Activated T-cell treated with anti-CD3 and anti-CD28 coated beads, Interleukin-2, amount 50 U/mL, for 4 hours (primary cell): ENCODE measurements at places on chromosomes 16 and 17.

- no peak for DNase-seq
Observed at GRCh38 chr17:8479431-8479947, 43.8 kb downstream of the NDEL1 start.

- no peak for DNase-seq
Observed at GRCh38 chr17:81230043-81230820, 7.5 kb upstream of the CEP131 start.

GRCh38 chr17:39753514-39754160 lies 15.9 kb downstream of the GRB7 start:
- DNase-seq: peak; percentile 72

DNA sequence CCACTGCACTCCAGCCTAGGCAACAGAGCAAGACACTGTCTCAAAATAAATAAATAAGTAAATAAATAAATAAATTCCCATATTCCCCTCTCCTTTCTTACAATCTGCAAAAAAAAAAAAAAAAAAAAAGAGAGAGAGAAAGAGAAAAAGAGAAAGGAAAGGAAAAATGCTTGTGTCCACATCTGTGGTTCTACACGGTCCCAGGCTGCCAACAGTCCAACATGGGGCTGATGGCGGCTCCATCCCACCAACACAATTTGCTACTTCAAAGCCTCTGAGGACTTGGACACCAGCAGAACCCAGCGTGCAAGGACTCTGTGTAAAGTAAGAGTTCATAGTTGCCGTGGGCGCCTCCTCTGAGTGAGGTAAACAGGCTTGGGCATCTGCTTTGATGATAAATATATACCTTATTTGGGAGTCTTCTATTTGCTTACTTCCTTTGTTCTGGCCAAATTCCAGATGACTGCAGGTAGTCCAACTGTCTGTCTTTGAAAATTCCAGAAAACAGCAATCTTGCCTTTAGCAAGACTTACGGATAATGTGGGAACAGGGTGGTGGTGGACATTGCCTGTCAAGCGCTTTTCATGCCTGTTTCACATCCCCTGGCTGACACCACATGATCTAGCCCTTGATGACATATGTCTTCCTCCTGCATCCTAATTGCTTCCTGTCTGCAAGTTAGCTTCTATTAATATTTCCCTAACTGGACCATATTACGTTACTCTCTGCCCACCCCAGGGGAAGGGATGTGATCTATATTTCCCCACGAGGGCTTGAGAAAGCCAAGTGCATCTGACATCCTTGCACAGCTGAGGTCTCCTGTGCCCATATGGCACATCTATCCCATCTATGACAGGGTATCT lies 10.1 kb downstream of the LITAF start:
- no peak for DNase-seq

DNA sequence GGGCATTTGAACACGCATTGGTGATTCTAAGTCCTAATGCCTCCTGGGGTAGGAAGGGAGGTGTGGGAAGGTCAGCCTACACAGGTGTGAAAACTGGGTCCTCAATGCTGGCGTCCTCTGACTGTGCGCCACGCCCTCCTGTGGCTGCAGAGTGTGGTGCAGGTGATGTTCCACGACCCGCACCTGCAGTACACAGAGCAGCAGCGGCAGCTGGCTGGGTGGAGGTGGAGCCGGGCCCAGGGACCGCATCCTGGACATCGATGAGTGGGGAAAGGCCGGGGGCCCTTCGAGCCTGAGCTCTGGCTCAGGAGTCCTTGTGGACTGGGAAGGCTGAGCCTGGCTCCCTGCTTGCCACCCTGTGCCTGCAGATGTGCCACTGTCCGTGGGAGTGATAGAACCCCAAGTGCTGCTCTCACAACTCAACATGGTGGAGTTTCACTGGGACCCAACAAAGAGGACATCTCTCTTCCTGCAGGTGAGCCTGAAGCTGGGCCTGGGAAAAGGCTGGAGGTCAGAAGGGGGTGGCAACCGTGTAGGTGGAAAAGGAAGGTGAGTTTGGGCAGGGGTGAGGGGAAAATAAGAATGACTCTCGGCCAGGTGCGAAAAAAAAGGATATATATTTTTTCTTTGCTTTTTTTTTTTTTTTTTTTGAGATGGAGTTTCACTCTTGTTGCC lies 14.0 kb upstream of the STAC2 start:
- DNase-seq: peak; percentile 58

DNA sequence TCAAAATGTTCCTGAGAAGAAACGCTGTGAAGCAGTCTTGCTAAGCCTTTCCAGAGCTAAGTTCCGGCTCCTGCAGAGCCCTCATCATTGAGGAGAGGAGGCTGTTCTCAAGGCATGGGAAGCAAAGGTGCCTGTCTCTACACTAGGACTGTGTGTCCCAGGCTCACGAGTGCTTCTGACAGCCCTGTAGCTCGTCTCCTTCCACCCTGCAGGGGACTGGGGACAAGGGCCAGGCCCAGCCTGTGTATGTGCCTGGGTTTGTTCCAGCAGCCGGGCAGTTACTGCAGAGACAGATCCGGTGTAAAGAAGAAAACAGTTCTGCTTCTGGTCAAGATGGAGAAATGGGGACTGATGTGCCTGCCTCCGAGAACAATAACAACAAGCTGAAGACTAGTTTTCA lies 156.0 kb downstream of the ENGASE start:
- DNase-seq: no peak

DNA sequence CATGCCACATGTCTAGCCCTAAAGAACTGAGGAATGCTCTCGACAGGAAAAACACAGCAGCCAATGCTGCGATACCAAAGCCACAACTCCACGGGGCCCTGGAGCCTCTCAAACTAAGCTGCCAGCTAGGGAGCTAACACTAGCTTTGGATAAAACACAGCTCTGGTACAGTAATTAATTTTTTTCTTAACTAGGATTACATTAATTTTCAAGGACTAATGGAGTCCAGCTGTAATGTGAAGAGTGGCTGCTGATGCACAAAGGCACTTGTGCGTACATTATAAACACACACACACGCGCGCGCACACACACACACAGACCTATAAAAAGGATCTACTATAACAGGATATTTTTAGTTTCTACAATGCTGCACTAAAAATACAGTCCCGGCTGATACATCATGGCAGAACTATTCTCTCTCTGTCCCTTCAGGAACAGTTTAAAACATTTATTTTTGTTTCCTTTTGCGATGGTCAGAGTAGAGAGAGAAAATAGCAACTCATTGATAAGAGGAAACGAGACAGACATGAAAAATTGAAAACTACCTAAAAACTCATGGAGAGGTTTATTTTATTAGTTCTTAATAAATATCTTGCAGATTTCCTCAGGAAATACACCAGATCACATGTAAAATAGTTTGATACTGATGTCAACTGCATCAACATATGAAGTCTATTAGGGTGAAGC lies 88.5 kb downstream of the SMG6 start:
- no peak for DNase-seq

DNA sequence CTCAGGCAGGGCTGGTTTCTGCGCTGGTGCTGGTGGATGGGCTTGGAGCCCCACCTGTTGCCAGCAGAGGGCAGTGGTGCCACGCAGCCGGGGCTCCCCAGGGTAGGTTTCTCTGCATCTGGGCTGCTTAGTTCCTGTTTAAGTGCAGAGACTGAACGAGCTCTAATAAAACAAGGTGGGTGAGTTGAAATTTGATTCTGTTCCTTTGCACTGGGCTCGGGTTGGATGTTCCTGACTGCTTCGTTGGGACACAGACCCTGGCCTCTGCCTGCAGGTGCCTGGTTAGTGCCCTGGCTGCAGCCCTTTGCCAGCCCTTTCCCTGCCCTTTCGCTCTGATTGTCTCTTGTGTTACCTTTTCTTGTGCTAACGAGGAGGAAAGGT lies 30.0 kb downstream of the TBCD start:
- peak; percentile 84 for DNase-seq

DNA sequence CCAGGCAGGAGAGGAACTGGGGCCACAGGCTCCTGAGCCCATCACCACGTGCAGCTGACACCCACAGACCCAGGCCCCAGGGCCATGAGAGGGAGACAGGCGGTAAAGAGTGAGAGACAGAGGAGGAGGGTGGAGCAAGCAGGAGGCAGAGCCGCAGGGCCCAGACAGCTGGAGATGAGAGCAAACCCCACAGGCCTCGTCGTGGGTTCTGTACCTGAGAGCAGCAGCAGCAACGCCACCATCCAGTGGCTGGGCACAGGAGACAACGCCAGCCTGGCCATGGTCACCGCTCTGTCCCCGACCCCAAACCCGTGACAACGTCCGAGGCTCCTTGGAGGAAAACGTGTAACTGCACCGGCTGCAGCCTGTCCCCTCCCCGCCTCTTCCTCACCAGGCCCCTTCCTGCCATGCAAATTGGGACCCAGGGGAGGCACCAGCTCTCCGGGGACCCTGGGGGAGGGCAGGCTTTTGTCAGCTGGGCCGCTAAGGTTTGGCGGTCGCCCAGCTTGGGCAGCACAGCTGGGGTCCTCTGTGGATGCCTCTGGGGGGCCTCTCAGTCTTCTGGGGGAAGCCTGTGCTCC lies at the start of gene CD79B:
TSS of gene CD79B (minus strand) at position 351 of the 581 bp plus-strand sequence. CDS start at position 281, 70 bp downstream.
- no peak for DNase-seq

DNA sequence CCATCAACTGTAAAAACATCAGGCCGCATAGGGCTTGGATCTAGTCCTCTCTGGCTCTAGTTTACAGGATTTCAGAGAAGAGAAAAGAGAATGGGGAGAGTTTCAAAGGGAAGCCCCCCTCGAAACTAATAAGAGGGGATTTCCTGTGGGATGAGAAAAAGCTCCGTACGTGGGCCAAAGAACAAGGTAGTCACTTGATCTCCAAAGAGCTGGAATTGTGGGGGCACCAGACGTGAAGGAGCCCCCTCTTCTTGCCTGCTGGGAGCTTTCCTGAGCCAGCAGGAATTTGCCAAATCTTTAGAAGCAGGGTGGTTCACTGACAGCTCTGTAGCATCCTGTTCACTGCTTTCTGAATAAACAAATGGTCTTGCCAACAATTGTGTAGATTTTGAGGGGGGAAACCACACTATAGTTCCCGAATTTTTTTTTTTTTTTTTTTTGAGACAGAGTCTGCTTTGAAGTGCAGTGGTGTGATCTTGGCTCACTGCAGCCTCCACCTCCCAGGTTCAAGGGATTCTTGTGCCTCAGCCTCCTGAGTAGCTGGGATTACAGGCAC lies 7.0 kb upstream of the TMIGD1 start:
- no peak for DNase-seq

- no peak for DNase-seq
Observed at GRCh38 chr17:58875261-58875660, 119.6 kb downstream of the PPM1E start.

- DNase-seq: no peak
Observed at GRCh38 chr17:48960834-48961515, 7.4 kb downstream of the GIP start.

GRCh38 chr17:73787076-73788059 lies 143.1 kb upstream of the SDK2 start:
- DNase-seq: no peak

- DNase-seq: no peak
Observed at GRCh38 chr17:8966926-8967325, 1.4 kb upstream of the PIK3R5 start.

DNA sequence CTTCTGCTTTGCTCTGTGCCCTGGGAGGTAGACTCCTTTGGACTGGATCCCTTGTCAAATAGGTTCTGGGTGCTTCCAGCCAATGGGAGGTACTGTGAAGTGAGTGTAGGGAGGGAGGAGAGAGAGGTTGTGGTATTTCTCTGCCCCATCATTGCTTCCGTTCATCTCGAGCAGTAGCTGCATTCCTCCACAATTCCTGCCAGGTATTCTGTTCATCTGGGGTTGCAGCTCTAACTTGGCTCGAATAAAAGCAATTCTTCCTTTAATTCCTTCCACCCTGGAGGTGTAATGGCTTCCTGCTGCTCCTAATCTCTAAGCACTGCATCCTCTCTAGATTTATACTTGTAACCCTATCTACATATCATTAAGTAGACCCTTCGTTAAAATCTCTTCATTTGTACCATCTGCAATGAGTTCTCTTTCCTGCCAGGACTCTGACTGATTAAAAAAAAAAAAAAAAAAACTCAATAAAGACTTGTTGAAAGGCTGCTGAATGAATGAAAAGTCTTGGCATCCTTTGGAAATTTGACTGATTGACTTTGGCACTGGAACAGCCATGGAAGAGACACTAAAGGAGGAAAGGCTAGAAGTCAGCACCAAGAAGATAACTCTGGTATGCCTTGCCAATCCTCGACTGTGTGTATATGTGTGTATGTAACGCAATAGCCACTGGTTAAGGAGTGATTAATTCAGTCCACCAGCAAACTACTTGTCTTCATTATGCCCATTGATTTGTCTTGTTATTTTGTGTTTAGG lies 616.9 kb upstream of the SOX9 start:
- no peak for DNase-seq

DNA sequence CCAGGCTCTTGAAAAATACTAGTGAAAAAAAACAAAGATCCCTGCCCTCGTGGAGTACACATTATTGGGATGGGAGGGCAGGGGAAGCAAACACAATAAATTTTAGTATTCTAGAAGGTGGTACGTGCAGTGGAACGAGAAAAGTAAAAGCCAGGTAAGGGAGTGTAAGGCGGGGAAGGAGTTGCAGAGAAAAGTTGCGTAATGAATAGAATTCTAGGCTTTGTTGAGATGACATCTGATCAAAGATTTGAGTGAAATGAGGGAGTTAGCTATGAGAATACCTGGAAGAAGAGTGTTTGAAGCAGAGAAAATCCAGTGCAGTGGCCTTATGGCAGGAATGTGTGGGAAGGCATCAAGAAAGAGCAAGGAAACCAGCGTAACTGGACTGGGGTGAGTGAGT lies 2.1 kb downstream of the CKLF start:
- DNase-seq: no peak

- DNase-seq: no peak
Observed at GRCh38 chr17:65542067-65542466, 19.4 kb downstream of the AXIN2 start.

GRCh38 chr16:29774730-29775129 lies 3.3 kb upstream of the ZG16 start:
- no peak for DNase-seq

- DNase-seq: no peak
Observed at GRCh38 chr16:78609402-78610274, 510.2 kb downstream of the WWOX start.

GRCh38 chr17:8108972-8109660 lies 9.2 kb downstream of the ALOXE3 start:
- no peak for DNase-seq

DNA sequence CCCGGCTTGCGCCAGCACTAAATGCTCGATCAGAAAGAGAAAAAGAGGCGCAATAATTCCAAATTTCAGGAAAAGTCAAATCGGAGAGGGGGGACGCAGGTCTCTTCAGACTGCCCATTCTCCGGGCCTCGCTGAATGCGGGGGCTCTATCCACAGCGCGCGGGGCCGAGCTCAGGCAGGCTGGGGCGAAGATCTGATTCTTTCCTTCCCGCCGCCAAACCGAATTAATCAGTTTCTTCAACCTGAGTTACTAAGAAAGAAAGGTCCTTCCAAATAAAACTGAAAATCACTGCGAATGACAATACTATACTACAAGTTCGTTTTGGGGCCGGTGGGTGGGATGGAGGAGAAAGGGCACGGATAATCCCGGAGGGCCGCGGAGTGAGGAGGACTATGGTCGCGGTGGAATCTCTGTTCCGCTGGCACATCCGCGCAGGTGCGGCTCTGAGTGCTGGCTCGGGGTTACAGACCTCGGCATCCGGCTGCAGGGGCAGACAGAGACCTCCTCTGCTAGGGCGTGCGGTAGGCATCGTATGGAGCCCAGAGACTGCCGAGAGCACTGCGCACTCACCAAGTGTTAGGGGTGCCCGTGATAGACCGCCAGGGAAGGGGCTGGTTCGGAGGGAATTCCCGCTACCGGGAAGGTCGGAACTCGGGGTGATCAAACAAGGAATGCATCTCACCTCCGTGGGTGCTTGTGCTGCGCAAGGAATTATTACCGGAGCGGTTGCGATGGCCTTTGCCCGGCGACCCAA lies 4.0 kb upstream of the DLX4 start:
- peak; percentile 24 for DNase-seq
